AML-193 (cell line): ENCODE measurements at places on chromosomes 5 and 9.

DNA sequence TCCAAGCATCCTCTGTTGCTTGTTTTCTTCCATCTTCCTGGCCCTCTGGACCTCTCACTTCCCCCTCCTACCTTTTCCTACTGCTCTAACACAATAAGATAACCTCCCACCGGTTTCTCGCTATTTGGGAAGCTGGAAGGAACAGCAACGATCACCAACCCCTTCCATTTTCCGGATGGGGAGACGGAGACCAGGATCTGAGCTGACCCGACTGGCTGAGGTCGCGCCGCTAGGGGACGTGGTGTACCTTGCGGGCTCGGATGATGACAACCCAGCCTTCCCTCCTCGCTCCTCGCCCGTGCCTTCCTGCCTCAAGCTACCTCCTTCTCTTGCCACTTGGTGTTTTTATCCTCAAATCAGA is 1.9 kb downstream of the LPAR1 start:
- no peak for DNase-seq

GRCh38 chr9:91084896-91085516 is 276.7 kb downstream of the AUH start:
- no peak for DNase-seq

GRCh38 chr5:117682416-117682815 is 1107.8 kb upstream of the SEMA6A start:
- DNase-seq = no peak

DNA sequence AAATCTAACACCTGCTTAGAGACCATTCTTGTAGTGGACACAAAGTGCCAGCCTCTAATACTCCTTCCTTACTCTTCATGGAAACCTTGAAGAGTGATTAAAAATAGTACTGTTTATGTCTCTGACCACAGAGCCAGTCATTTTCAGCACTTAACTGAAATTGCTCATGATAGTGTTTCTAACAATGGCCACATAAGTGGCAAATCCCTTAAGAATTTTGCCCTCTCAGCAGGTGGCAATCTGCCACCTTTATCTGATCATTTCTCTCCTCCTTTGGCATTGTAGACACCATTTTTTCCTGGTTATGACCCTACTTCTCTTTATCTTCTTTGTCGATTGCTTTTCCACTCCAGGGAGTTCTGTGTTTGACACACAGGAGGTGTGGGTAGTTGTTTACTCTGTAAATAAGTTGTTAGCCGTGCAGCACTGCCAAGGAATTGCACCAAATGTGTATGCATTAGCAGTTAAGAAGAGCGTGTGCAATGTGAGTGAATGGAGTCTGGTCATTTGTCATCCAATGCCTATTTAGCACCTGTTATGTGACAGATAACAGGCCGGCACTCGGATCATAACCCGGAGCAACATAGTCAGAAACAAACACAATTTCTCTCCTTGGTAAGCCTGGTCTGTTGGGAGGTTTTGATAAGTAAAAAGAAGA is 36.8 kb upstream of the STARD4 start:
- DNase-seq = no peak

GRCh38 chr9:21305213-21305612 is at the start of gene IFNA5:
TSS of gene IFNA5 (minus strand) at chr9:21305313. CDS start at chr9:21305256, 57 bp downstream.
- DNase-seq = no peak

- no peak for DNase-seq
Measured at GRCh38 chr9:109907400-109907799, 127.4 kb downstream of the PALM2AKAP2 start.

DNA sequence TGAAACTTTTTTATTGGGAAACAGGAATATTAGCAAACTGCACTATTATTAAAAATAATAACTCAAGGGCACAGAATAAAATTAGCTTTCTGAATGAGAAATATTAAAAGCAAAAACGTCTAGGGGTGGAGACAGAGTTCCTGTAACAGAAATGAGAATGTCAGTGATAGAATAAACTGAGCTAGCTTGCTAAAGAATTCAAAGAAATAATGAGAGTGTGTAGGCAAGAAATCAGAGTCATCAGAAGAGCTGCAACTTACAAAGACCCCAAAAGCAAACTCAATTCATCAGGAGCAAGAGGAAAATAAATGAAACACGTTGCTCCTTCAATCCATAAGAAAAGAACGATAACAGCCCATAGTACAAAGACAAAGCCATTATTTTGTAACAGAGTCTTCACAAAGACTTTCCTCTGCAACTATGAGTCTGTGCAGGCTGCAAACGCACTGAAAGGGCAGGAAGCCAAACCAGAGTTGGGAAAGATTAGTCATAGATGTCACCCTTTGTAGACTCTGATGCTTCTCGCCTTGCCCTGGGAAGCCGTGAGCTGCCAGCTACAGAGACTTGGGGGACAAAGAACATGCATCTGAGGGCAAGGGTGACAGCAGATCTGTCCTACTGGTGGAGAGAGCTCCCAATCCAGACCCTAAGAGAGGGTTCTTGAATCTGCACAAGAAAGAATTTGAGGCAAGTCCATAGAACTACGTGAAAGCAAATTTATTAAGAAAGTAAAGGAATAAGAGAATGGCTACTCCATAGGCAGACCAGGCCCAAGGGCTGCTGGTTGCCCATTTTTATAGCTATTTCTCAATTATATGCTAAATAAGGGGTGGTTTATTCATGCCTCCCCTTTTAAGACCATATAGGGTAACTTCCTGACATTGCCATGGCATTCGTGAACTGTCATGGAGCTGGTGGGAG is 40.8 kb downstream of the SHC3 start:
- DNase-seq = no peak

- no peak for DNase-seq
Measured at GRCh38 chr5:135851186-135851914, 16.9 kb downstream of the SLC25A48 start.

DNA sequence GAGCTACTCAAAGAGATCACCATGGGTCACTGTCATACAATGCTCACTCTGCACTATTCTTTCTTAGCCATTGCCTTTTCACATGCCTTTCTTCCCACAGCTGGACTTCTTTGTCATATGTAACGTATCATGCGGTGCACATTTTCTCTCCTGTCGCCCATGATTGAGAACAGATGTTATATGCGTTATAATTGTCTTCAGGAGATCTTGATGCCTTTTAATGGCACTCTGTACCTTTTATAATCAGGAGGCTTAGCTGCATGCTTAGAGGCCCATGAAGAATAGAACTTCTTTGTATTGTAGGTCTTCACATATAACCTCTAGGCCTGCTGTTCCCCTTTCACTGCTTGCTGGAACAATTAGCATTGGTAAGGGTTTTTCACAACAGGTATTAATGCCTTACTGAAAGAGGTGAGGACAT is 436.1 kb downstream of the CDH10 start:
- no peak for DNase-seq

DNA sequence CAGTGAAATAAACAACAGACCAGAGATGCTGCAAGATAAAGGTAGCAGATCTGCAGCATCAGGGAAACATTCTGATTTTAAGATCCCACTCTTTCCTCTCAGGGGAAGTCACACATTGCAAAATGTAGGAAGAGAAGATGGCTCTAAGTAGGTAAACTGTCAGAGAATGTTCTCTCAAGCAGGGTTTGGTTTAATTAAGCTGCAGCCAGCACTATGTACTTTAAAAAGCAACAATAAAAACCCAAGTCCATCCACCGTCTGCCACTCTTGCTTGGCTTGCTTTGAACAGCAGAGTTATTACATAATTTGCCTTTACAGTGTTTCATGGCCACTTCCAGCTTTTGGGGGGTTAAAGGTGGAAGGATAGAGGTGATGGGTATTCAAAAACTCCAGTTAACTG is 343.2 kb upstream of the DAP start:
- DNase-seq = no peak

DNA sequence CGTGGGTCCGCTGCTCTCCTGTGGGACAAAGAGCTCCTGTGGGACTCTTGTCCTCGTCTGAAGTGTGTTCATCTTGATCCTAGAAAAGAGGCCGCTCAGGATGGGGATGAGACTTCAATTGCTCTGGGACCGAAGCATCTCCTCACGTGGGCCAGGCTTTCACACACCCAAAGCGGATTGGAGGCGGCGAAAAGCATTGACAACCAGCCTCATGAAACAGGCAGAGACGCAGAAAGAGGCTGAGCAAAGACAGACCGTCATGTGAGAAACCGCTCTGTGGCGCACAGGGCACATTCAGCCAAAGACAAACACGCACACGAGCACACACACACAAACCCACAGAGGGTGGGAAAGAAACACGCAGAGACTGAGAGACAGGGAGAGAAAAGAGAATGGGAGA is 479.5 kb downstream of the SPATA31A7 start:
- DNase-seq = no peak

- no peak for DNase-seq
Measured at GRCh38 chr5:61563401-61563800, 231.3 kb downstream of the ZSWIM6 start.

DNA sequence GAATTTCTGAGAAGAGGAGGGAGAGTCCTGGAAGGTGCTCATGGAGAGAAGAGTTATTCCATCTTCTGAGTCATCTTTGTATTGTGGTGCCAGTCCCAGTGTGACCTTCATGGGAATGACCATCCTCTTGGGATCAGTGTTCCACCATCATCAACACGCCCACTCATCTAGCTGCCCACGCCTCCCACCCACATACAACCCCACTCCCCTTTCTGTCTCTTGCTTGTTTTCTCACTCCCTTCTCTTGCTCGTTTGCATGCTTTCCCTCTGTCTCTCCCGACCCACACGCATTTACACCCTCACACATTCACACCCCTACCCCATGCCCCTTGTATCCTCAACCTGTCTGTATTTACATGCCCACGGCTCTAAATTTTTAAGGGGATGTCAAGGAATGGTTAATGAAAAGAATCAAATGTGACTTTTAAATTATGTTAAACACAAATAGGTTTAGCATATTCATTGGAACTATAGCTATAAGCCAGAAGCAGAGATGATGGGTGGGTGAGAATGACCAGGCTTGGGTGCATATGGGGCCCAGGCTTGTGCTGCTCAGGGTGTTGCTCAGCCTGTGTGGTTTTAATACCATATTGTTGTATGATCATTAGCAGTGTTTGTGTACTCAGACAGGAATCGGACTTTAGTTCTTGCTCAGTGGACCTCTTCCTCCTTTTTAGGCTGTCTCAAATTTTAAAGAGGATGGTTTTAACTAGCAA is 160.4 kb downstream of the ARHGAP26 start:
- DNase-seq = no peak

DNA sequence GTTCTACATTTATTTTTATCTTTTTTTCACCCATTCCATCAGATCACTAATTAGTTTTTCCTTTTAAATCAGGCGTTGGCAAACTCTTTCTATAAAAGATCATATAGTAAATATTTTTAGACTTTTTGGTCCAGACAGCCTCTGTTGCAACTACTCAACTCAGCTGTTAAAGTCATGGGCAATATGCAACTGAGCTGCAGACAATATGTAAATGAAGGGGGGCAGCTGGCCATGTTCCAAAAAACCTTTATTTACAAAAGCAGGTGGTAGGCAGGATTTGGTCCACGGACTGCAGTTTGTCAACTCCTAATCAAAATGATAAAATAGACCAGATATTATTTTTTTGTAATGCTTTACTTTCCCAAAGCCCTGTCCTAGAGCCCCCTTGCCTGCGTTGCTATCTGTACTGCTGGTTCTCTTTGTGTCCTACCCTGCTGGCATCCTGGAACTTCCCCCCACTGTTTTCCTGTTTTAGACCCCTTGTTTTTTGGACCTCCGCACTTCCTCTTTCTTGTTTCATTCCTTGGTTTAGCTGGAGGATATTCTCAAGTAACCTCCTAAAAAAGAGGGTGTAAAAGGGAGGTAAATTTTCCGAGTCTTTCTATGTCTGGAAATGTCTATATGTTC is 24.7 kb upstream of the TNFSF8 start:
- no peak for DNase-seq

DNA sequence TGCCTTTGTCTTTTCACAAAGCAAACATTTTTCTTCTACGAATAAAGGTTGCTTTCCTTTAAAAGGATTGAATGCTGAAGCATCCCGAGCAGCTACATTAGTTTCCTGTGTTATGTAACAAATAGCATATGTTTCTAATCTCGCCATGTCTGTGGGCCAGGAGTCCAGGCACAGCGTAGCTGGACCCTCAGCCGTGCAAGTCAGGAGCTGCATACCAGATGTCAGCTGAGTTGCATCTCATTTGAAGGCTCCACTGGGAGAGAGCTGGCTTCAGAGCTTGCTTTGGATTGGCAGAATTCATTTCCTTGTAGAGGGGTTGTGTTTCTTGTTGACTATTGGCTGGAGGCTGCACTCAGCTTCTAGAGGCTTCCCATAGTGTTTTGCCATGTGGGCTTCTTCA is 16.0 kb upstream of the GOLPH3 start:
- DNase-seq = no peak

- no peak for DNase-seq
Measured at GRCh38 chr5:59660737-59661136, 232.8 kb downstream of the PDE4D start.

- no peak for DNase-seq
Measured at GRCh38 chr9:104227108-104227507, 133.0 kb downstream of the SMC2 start.

- no peak for DNase-seq
Measured at GRCh38 chr9:92747459-92748232, 17.0 kb downstream of the BICD2 start.

DNA sequence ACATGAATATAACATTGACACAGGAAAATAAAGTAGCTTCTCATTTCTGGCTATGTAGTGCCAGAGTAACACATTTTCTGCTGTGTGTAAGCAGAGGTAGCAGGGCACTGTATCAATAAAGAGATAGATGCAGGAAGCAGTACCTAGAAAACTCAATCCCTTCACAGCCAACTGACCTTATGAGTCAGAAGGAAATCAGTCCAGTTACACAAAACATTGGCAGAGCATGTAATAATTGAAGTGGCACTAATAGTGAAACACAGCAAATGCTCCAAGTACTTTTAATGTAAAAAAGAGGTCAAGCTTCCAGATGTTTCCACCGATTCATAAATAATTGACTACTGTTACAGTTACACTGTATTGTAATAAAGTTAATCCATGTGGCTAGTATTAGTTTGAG is 706.6 kb downstream of the EFNA5 start:
- DNase-seq = no peak

DNA sequence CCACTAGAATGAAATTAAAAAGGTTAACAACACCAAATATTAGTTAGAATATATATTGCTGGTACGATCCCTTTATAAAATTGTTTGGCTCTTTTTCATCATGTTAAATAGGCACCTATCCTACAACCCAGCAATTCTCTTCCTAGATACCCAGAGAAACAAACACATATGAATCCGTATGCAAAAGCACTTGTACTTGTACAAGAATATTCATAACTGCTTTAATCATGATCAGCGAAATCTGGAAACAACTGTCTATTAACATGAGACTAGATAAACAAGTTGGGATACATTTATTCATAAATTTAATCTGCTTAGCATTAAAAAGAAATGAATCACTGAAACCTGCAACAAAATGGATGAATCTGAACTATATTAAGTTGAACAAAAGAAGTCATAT is 113.7 kb upstream of the MAP1B start:
- DNase-seq = no peak

GRCh38 chr5:102777099-102777498 is 22.0 kb downstream of the PAM start:
- no peak for DNase-seq

- DNase-seq = no peak
Measured at GRCh38 chr5:122967085-122967484, 69.4 kb downstream of the PPIC start.
